ENCODE measurements at places on chromosomes 1 and 21. TPM values are rescaled to one million over a fixed set of nuclear protein-coding genes. Genes with fewer than 3 reads are reported as not detected.

GRCh38 chr1:170483051-170483450 is 48.9 kb upstream of the GORAB start:
- no peak for DNase-seq

GRCh38 chr1:17475752-17476151 is 36.3 kb upstream of the RCC2 start:
- no peak for DNase-seq

- no peak for DNase-seq
Observed at GRCh38 chr1:26038477-26038876, 7.4 kb downstream of the SLC30A2 start.

TMPRSS3 gene
- polyA plus RNA-seq: not detected

DNA sequence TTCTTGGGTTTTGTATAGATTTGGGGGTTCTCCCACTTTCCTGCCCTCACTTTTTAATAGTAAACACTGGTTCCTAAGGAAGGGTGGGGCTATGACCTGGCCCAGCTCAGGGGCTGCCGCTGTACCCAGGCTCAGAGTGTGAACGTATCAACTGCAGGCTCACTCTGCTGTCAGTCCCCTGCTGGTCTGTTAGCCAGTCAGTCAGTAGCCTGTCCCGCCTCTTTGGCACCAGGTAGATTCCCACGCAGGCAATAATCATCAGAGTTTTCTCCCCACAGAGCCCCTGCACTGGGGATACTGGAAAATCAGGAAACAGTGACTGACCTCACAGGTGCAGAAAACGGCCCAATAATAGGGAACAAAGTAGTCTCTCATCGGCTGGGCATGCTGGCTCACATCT is 15.0 kb upstream of the ALPL start:
- DNase-seq: no peak

- DNase-seq: no peak
Observed at GRCh38 chr1:5645929-5646328, 346.3 kb downstream of the NPHP4 start.

DNA sequence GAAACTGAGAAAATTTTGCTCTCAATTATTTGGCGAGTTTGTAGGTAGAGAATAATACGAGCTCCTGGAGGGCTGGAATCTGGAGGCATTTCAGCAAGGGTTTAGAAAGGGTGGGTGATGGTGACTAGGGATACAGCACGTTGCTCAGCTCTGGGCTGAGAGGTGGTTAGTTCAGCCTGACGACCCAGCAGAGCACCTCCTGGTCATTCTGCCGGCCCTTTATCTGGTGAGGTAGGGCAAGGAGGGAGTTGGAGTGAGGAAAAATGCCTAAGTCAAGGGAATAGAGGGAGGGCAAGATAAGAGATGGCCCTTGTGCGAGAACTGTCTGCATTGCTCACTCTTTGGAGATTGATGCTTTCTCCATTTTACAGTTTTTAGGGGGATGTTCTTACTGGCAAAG is 19.1 kb downstream of the GALNT2 start:
- DNase-seq: no peak

DNA sequence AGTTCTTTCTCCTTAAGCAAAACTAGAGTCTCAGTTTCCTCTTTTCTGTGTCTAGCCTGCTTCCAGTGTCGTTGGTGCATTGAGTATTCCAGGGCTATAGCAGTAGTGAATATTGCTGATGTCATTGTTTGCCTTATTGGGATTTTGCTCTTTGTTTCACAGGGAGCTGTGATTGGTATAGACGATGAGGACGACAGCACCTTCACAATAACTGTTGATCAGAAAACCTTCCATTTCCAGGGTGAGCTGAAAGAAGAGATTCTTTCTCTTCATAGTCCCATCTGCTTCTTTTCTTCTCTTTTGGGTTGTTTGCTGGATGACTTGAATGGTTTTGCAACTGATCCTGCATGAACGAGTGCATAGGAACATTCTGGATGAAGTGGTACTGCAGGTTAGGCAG is 52.4 kb downstream of the OSBPL9 start:
- no peak for DNase-seq

- DNase-seq: no peak
Observed at GRCh38 chr1:84708031-84708430, 17.8 kb upstream of the SSX2IP start.

TEX35 gene
- polyA plus RNA-seq: not detected

MCOLN2 gene
- polyA plus RNA-seq: 0.88 TPM

- DNase-seq: no peak
Observed at GRCh38 chr1:220726634-220727033, 21.5 kb upstream of the MTARC2 start.

DNA sequence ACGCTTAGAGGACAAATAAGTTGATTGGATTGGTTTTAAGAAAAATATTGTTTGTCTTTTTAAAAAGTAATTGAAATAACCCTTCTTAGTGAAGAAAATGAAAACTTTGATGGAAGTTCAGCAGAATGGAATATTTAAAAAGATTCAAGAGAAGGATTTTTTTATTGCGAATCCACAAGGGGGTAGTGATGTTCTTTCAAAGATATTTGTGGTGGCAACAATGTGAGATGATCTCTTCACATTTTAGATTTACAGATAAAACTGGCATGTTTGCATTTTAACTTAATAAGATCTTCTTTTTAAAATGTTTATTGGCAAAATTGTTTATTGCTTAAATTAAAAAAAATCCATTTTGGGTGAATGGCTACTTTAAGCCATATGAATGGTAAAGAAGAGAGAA is 8.9 kb downstream of the CAMTA1 start:
- no peak for DNase-seq

NAV1 gene
- 41.1 TPM for polyA plus RNA-seq

DNA sequence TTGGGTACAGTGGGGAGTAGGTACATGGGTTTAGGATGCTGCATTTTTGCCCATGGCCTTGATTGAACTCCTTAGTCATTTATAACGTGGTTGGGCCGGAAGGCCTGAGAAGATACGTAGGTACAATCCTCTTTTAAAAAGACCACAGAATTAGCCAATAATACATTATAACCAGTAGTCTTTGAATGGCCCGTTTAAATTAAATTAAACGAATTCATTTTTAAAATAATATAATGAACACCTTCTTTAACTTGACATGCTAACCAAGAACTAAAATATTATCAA is 20.1 kb upstream of the ADAR start:
- DNase-seq: no peak

GRCh38 chr1:97572561-97572960 is 348.3 kb downstream of the DPYD start:
- DNase-seq: no peak

GRCh38 chr1:184419350-184420161 is 32.7 kb downstream of the C1orf21 start:
- no peak for DNase-seq

MPZ gene
- 39.9 TPM for polyA plus RNA-seq

KCNA3 gene
- polyA plus RNA-seq: not detected

ELAPOR1 gene
- not detected for polyA plus RNA-seq

DNA sequence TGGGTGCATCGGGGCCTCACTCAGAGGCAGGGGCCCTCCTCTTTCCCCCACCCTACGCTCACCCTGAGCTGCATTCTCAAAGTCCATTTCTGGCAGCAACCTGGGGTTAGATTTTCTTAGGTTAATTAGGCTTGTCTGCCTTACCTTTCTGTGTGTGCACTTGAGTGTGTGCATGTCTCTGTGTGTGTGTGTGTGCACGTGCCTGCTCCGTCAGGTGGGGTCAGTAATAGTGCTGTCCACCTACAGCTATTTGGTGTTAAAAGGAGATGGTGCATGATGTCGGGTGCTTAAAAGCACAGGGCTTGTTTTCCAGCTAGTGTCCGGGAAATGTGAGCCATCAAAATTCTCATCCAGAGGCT is 257.9 kb downstream of the CAMTA1 start:
- no peak for DNase-seq

FOXD2 gene
- 0.68 TPM for polyA plus RNA-seq
